ENCODE measurements at places on chromosomes 6 and 20. TPM values are rescaled to one million over a fixed set of nuclear protein-coding genes. Genes with fewer than 3 reads are reported as not detected.
A peak's percentile ranks its signal among the peaks of the same experiment; 100 is the strongest.

GRCh38 chr20:63657937-63658748 is at the start of gene RTEL1:
TSS of gene RTEL1 (plus strand) at chr20:63658312. CDS start at chr20:63659403, 1,091 bp downstream.
- DNase-seq: peak; percentile 94

ID4 gene
- total RNA-seq: 44.3 TPM

DNA sequence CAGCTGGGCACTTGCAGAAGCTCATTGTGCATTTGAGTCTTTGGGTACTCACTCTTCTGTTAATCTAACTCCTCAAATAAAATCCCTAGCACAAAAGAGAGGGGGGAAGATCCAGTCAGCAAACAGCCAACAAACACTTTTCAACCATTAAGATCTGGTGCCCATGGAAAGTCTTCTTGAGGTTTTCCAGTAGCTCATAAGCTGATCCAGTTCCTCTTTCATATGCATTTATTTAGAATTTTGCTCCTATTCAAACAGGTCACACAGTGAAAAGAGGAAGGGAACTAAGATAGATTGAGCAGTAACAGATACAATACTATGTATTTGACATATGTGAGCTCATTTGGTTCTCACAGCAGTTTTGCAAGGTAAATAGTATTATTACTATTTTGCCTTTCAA is 38.6 kb downstream of the HLA-DPB1 start:
- no peak for DNase-seq

DNA sequence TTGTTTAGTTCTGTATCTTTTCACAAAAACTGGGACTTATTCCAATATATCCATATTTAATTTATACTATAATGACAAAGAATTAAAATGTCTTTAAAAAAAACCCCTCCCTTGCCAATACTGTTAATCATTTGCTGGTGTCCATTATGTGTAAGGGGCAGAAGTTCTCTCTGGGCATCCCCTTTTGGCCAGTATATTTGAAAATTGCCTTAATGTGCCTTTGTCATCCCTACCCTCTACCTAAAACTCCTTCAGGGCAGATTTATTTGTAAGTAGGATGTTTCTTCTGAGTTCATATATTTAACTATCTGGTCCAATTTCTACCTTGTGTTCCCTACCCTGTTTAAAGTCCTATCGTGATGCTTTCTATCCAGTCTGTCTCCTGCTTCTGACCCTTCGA is 62.9 kb downstream of the ARHGAP18 start:
- no peak for DNase-seq

PSMB1 gene
- 252 TPM for total RNA-seq

DNA sequence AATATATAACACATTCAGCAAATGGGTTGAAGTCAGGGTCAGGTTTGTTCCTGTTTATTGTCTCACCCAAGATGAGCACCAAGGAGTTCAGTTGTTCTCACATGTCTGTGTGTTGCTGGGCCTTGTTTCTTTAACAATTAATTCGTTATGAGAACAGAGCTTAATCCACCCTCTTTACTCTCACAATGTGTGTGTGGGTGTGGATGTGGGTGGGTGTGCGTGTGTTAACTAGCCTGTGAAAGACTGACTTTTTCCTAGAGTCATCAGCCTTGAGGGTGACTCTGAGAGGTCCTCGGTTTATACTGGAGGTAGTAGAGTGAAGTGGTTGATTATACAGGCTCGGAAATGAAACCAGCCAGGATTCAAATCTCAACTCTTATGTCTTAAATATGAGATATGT is 672.1 kb downstream of the MAFB start:
- DNase-seq: no peak

DNA sequence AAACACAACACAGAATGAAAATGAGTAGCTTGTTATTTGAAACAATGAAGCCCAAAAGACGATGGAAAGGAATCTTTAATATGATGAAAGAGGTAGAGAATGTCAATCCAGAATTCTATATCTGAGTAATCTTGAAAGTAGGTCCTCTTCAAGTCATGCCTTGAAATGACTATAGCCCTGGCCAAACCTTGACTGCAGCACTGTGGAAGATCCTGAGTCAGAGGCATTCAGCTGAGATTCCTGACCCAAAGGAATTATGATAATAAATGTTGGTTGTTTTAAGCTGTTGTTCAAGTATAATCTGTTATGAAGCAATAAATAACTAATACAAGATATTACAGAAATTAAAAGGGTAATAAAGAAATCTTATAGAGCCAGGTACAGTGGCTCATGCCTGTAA is 64.8 kb downstream of the IBTK start:
- DNase-seq: no peak

- peak; percentile 76 for DNase-seq
These were observed 51.9 kb upstream of the SLC22A16 start for GRCh38 chr6:110528101-110528929.

DNA sequence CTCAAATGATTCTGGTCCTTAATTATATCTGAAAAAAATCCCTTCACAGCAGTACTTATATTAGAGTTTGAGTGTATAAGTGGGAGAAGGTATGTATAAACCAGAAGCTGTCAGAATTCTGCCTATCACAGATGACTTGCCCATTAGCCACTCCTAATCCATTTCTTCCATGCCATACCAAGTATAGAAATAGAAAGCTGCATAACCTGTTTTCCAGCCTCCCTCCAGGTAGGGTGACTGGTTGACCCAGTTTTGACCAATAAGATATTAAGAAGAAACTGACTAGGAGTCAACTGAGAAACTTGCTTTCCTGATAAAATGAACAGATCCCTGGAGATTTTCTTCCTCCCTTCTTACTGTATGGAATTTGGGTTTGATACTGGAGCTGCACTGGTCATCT is 112.2 kb upstream of the GRIK2 start:
- peak; percentile 13 for DNase-seq

MRPL18 gene
- total RNA-seq: 96.4 TPM

GRCh38 chr6:5172041-5172653 is 87.0 kb downstream of the PPP1R3G start:
- DNase-seq: no peak

DNA sequence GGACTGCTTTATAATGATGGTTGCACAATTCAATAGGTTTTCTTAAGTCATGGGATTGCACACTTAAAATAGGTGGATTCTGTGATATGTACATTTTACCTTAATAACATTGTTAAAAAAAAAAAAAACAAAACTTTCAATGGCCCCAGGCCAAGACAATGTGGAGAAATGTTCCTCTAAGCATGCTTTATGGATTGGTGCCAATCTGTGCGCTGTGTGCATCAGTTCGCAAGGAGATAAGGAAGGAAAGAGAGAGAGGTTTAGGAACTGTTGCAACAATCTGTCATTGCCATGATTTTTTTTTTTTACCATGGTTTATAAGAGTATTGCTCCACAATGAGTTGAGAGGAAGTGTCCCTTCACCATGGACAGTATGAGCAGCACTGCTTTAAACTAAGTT is 399.6 kb downstream of the PTPRT start:
- no peak for DNase-seq

DNA sequence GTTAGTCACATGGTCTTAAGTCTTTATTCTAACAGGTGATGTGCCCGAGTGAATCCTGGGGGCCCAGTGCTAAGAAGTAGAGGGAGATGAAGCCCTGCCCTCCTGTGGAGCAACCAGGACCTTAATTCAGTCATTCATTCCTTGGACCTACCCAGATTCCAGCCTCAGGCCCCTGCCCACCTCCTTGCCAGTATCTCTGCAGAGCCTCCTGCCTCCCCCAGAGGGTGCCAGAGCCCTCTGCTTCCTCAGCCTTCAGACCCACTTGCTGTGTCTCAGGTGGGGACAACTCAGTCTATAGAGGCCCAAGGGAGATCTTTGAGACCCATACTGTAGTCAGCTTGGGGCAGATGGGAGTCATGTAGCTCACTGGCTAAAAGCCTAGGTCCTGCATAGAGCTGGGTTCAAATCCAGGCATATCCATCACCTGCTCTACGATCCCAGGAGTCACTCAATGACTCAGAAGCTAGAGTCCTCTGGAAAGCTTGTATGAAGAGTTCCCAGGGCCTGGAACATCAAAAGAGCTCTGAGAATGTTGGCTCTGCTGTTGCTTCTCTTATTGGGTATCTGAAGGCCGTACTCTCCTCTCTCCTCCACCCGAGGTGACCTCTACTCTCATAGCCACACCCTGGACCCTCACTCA is 3.9 kb upstream of the SIGLEC1 start:
- DNase-seq: peak; percentile 73

DNA sequence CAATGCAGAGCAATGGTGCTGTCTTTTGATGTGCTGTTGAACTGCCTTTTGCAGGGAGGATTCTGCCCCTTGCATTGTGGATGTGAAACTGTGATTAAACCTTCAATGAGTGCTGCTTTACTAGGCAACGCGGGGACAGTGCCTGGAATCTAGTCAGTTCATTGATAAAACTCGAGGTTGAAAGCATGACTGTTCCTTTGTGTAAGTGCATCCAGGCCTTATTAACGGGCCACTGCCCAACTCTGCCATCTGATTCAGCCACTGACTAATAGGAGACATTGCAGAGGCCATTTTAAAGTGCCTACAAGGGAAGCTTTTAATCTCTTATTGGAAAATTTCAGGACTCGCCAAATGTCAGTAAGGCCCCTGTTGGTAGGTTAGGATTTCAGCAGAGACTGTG is 49.3 kb downstream of the SLC35F1 start:
- no peak for DNase-seq
